ENCODE measurements at places on chromosomes 7 and 10.

- DNase-seq, result no peak
Observed at GRCh38 chr10:70889291-70889690, 926 bp upstream of the PCBD1 start.

DNA sequence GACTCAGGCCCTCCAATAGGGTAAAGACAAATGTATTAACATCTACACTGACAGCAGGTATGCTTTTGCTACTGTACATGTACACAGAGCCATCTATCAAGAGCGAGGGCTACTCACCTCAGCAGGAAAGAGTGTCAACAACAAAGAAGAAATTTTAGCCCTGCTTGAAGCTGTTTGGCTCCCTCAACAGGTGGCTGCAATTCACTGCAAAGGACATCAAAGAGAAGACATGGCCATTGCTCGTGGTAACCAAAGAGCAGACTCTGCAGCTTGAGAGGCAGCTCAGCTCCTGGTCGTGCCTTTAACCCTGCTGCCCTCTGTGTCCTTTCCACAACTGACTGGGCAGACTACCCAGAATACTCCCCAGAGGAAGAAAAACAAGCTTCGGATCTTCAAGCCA is 5.1 kb downstream of the AKR1B15 start:
- DNase-seq, result no peak

DNA sequence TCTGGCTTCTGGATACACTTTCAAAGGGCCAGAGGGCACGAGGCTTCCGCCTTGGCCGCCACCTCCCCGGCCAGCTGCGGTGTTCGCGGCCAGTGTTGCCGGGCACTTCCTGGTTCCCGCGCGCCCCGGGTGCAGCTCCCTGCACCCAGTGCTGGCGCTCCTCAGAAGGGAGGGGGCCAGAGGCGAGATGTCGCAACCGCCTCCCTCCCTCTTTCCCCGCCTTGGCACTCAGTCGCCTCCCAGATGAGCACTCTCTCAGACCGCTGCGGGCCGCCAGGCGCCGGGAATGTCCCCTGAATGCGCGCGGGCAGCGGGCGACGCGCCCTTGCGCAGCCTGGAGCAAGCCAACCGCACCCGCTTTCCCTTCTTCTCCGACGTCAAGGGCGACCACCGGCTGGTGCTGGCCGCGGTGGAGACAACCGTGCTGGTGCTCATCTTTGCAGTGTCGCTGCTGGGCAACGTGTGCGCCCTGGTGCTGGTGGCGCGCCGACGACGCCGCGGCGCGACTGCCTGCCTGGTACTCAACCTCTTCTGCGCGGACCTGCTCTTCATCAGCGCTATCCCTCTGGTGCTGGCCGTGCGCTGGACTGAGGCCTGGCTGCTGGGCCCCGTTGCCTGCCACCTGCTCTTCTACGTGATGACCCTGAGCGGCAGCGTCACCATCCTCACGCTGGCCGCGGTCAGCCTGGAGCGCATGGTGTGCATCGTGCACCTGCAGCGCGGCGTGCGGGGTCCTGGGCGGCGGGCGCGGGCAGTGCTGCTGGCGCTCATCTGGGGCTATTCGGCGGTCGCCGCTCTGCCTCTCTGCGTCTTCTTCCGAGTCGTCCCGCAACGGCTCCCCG is at the start of gene FFAR4:
TSS of gene FFAR4 (plus strand) at position 231 of the 842 bp plus-strand sequence. CDS start at position 287, 56 bp downstream.
- DNase-seq, result peak; percentile 45

DNA sequence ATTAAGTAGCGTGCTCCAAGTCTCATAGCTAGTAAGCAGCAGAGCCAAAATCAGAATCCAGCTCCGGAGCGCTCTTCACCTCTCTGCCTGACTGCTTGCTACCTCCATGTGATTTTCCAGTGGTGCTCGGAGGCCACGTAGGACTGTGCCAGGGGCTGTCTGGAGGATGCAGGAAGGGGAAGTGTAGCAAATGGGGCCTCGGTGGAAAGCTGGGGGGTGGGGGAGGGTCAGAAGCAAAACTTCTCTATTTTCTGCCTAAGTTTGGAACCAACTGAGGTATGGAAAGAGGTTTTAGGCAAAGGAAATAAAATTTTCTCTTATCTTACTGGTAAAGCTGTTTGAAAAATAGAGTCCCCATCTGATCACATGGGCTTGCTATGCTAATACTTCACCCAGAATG is 108.7 kb downstream of the TBXAS1 start:
- no peak for DNase-seq

DNA sequence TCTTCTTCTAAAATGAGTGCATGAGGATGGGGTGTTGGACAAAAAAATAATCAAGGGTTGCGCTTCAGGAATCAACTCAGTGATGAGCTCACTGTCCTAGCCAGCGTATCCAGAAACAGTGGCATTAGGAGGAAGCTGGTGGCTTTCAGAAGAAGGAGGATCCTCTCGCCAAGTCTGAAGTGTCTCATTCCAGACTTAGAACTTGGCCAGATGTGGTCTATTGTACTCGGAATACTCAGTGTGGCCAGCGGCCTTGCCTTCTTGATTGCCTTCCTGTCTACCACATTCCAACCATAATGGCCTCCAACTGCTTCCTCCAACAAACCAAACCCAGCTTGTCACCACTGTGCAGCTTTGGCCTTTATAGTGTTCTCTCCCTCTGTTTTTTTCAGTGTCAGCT is 732.4 kb downstream of the KCNMA1 start:
- DNase-seq, result no peak

DNA sequence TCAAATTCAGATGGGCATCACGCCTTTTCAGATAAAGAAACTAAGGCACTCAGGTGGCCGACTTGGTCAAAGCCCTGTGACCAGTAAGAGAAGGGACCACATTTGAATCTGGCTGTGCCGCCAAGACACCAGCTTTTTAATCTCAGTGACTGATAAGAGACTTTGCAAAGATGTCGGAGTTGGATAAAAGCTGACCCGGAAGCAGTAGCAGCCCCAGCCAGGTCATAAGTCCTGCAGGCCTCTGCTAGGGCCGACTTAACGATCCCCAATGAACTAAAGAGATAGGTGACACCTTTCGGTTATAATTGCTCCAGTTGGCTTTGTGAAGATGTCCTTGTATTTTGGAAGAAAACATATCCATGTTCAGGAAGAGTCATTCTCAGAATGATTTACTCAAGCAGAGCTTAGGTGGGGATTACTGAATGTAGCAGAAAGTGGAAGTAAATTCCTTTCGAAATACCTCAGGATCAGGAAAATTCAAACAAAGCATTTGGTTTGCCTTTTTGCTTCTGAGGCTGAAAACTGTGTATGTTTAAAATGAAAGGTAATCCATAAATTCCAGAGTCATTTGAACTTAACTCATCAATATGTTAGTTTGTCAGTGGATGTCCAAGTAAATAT is 164.2 kb upstream of the PITRM1 start:
- DNase-seq, result no peak

DNA sequence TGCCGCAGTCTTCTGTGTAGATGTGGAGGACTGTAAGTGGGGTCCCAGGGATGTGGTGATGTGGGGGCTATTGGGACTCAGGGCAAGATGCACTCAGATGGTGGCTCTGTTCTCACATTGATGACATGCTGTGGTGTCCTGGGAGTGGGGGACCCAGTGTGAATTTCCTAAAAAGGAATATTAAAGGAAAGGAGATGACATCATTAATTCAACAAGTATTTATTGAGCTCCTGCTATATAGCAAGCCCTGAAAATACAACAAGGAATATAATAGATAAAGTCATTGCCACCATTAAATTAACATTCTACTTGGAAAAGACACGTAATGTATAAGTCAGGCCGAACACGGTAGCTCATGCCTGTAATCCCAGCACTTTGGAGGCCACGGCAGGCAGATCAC is 61.9 kb upstream of the MNX1 start:
- no peak for DNase-seq

DNA sequence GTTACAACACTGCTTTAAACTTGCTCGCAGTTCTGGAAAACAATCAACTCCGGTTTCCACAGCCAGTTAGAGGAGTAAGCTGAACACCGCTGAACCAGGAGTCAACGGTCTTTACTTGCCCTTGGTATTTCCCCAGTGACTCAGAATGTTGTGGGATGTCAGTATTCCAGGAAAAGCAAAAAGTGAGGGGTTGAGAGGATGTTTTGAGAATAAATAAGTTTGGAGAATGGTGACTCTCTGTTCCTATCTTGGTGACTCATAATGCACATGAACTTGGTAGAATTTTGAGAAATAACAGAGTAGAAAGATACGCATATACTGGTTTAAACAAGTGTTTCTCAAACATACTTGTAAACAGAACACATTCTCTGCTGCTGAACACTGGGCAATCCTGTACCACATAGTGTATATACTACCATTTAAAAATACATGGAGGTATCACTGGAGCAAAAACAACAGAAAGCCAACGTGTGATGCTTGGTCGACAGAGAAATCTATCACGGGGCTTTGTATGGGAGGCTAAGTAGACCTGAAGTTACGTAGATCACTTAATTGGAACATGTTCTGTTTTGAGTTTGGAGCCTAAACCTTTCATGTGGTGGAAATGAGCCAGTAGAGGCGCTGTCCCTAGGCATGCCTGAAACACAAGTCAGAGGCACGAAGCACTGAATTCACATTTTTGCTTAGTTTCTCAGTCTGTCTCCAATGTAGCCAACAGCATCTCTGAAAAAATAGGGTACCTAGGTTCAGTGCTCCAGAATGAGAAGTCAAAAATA is 534.3 kb downstream of the PARD3 start:
- peak; percentile 66 for DNase-seq

DNA sequence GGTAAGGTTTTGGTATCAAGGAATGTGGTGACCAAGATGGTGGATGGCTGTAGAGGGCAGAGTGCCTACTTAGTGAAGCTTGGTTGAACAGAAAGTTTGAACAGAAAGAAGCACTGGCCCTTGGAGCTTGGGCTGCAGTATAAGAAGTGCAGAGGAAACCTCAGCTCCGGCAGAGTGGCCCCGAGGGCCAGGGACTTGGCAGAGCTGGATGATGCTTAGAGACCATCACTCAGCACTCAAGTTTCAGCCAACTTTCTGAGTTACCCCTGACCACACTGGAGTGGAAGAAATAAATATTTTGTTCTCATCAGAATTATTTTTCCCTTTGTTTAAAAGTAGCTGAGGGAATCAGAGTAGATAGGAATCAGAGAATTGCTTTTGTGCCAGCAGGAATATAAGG is 336.7 kb downstream of the C7orf25 start:
- no peak for DNase-seq

- DNase-seq, result peak; percentile 86
Observed at GRCh38 chr10:15168291-15168785, at the start of gene NMT2. NMT2 (minus strand) TSS chr10:15168693; CDS start chr10:15168612, 81 bp downstream.

DNA sequence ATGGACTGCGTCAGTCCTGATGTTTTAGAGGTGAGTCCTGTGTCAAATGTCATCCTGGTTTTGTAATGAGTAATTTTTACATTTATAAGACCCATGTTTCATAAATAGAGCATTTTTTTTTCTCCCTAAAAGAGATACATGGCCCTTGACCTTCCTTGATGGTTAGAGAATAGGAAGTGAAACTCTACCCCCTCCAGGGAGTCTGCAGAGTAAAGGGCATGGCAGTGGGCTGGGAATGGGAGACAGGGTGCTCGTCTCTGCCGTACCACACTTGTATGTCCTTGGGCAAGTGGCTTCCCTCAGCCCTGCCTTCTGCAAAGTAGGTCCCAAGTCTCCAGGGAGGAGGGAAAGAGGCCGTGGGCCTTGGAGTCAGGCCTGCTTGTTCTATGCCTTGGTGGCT is 63.9 kb downstream of the WDFY4 start:
- DNase-seq, result no peak

- DNase-seq, result no peak
Observed at GRCh38 chr7:129739427-129739826, 127.9 kb downstream of the NRF1 start.

DNA sequence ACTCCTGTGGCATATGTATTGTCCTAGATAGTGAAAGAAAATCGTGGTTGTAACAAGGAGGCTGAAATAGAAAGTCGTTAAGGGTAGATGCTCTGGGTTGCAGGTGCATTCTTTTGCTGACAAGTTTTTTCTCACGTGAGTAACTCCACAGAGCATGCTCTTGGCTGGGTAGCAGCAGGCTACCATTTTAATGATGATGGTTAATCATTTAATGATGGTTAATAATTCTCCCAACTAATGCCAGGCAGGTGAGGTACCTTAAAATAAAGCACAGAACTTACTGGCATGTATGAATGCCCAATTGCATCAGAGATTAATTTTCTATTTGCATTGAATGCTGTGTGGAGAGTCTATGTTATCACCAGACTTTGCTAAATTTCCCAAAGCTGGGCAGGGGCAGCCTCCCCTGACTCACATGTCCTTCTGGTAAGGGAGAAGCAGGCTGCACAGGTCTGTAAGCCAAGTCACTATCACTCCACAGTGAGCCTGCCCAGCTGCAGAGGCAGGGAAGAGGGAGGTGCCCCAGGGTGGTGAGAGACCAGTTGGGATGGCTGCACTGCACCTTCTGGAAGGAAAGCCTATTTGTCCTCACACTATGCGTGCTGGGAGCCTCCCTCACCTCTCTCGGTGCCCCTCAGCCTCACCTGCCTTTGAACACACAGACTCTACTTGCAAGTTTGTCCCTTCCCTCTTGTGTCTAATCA is 287.0 kb upstream of the IGFBP3 start:
- DNase-seq, result no peak

GRCh38 chr7:70920876-70921275 is 211.1 kb upstream of the GALNT17 start:
- no peak for DNase-seq

DNA sequence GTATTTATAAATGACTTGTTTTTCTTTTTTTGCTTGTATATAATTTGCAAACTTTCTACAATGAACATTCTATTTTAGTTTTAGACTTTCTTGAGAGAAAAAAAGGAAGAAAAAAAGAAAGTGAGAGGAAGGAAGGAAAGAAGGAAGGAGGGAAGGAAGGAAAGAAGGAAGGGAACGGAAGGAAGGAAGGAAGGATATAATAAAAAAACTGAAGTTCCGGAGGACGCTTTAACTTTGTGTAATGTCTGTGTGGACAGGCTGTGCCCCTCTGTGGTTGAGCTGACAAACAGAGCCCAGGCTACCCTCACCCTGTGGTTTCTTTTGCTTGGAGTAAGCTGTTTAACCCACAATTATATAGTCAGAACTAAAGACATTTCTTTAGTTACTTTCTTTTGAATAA is 108.7 kb downstream of the SEMA3D start:
- DNase-seq, result no peak

GRCh38 chr10:123331438-123331837 is 177.2 kb downstream of the BUB3 start:
- no peak for DNase-seq

GRCh38 chr7:112184455-112184854 is 21.7 kb downstream of the DOCK4 start:
- no peak for DNase-seq

DNA sequence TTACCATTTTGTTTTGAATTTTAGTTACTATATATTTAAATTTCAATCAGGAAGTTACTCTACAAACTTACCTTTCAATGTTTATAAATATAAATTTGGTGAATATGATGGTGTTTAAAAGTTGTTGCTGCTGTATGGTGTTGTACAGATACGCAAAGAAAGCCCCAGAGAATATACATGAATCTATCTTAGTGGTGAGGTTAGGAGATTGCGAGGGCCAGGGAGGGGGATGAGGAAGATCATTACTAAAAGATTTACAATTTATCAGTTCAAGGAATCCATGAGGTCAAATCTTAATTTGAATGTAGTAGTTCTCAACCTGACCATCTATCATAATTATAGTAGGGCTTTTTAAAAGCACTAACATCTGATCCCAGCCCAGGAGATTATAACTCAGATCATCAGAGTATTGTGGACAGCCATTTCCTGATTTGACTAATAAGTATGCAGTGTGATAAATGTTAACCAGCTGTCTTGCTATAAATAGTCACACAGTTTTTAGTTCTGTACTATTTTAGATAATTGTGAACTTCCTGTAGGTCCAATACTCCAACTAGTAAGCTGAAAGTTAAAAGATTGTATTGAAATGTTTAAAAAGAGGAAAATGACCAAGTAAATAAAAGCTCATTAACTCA is 23.6 kb downstream of the FAM3C start:
- no peak for DNase-seq

- no peak for DNase-seq
Observed at GRCh38 chr7:72176875-72177274, 235.3 kb downstream of the CALN1 start.

GRCh38 chr7:56105508-56105907 is 768 bp downstream of the CHCHD2 start:
- DNase-seq, result no peak

Measured in HTR-8/SVneo (cell line).